Fibroblast of pulmonary artery (primary cell): ENCODE measurements at places on chromosomes 1 and 21.
A peak's percentile ranks its signal among the peaks of the same experiment; 100 is the strongest.

- no peak for DNase-seq
These were observed 611.7 kb downstream of the NUF2 start for GRCh38 chr1:163933437-163933836.

GRCh38 chr1:224256640-224257039 lies 73.3 kb downstream of the NVL start:
- DNase-seq: no peak

DNA sequence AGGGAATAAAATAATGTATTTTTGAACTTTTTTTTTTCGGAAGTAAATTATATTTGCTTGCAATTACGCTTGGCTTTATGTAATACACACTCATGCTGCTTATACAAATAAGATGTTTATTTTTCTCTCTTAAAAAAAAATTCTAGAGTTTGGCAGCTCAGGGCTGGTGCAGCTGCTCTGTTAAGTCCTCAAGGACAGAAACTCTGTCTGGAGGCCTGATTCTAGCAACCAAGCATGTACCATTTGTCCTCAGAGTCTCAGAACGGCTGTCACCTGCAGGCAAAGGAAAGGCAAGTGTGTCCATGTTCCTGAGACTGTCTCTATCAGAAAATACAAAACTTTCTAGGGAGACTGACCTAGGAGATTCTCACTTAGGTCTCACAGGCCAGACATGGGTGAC lies 23.2 kb upstream of the CLDN17 start:
- no peak for DNase-seq

DNA sequence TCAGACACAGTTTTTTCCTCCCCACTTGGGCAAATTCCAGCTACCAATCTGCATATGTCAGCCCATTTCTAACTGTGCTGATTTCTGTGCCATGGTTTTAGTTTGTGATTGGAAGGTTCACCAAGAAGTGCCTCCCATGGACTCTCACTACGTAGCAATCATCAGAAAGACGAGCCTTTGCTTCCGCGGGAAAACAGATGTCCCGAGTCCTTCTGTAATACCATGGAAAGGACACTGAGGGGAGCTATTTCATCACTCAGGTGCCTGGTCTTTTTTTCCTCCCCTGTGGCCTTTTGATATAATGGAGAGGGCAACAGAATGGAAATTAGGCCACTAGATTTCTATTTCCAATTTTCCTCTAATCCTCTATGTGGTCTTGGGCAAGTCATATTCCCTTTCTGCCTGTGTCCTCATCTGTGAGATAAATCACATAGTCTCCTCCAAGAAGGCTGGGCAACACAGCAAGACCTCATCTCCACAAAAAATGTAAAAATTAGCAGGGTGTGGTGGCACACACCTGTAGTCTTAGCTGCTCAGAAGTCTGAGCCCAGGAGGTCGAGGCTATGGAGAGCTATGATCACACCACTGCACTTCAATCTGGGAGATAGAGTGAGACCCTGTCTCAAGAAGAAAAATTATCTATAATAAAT lies 24.8 kb downstream of the LEMD1 start:
- peak; percentile 72 for DNase-seq

- peak; percentile 53 for DNase-seq
These were observed 633.3 kb downstream of the LMO4 start for GRCh38 chr1:87961992-87962391.

DNA sequence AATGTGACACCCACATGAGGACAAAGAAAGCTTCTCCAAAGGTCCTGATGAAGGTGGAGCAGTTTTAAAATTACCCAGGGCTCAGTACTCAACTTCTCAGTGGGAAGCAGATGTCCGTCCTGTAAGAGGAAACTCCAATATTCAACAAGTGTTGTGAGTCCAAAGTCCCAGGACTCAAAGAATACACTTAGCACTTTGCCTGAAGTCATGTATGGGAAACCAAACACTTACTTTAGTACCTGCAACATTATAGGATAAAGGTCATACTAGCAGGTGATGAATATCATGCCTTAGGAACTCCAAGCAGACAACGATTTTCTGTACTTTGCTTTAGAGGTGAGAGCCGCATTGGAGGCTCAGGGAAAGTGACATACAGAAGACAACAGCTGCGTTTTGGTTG lies 37.2 kb upstream of the ST6GALNAC3 start:
- no peak for DNase-seq

DNA sequence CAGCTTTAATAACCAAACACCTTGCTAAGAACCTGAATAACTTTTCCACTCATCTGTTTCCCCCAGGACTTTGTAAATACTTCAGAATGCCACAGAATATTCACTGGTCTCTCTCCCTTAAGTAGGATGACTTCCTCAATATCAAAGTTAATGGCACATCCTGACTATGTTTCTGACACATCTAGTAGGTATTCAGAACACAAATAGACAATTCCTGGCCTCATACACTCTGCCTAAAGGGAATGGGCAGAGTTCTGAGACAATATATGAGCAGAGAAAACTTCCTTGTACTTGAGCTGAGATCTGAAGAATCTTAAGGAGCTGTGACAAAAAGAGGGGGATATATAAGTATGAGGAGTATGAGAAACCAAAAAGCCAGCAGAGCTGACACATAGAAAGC lies 34.8 kb downstream of the ANKRD13C start:
- DNase-seq: peak; percentile 18

- no peak for DNase-seq
These were observed 19.3 kb upstream of the PTAFR start for GRCh38 chr1:28195780-28196179.

GRCh38 chr1:225435957-225436392 lies 8.1 kb upstream of the LBR start:
- DNase-seq: no peak

DNA sequence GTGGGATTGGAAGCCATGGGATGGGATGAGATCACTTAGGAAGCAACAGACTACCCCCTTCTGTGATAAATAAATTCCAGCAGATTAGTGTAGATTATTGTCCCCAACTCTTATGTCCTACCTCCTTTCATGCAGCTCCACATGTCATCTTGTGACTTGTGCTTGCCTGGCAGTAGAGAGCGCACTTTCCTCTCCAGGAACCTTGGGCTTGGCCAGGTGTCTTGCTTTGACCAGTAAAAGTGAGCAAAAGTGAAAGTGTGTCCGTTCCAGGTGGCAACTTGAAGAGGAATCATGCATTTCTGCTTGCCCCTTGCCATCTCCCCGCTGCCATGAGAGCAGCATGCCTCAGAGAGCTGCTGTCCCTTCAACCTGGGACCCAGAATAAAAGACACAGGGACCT lies 122.9 kb upstream of the ERG start:
- no peak for DNase-seq

DNA sequence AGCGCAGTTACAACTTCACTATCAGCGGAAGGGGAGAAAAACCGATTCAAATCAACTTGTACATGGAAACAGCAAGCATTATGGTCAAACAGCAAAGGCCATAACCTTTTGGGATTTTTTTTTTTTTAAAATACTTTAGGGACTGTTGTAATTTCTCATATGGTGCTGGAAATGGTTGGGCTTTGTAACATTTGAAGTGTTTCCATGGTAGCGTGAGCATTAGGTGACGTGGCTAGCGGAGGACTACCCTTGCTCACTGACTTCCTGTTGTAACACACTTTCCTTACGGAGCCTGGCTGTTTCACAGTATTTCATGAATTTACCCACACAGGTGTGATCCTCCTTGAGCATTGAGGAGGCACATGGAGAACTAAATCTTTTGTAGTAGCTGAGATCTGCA lies 269.5 kb downstream of the TM2D1 start:
- no peak for DNase-seq

- no peak for DNase-seq
These were observed 16.0 kb downstream of the HHAT start for GRCh38 chr1:210344706-210345105.

DNA sequence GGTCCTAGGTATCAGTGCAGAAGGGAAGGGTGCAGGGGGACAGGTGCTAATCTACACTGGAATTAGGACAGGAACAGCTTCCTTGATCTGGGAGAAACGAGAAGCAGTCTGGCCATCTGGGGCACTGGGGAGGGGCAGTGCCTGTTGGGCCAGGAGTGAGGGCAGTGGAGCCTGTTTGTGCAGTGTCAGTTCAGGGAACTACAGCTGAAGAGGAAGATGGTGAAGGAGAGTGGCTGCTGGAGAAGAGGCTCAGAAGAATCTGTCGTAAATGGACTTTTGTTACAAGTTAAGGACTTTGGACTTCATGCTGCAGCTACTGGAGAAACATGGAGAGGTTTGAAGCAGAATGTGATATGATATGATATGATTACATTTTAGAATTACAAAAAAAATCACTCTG lies 3.2 kb upstream of the TNFSF4 start:
- no peak for DNase-seq

GRCh38 chr1:179968994-179969919 lies 14.6 kb downstream of the CEP350 start:
- peak; percentile 39 for DNase-seq
